H1 (cell line): ENCODE measurements at places on chromosomes 13 and 19. TPM values are rescaled to one million over a fixed set of nuclear protein-coding genes. Genes with fewer than 3 reads are reported as not detected.

DNA sequence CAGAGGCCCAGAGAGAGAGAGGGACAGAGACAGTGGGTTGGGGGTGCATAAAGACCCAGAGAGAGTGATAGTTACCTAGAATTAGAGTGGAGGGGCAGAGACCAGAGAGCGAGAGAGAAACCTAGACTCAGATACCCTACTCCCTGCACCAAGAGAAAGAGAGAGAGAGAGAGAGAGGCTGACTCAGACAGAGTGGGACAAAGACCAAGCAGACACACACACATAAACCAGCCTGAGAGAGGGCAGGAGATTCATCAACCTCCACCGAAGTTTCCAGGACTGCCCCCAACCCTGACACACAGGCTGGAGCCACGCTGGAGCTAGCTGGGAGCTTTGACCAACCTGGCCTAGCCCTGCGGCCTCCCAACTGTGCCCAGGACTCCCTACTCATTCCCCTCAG is 12.9 kb downstream of the SYT3 start:
- no peak for DNase-seq

DNA sequence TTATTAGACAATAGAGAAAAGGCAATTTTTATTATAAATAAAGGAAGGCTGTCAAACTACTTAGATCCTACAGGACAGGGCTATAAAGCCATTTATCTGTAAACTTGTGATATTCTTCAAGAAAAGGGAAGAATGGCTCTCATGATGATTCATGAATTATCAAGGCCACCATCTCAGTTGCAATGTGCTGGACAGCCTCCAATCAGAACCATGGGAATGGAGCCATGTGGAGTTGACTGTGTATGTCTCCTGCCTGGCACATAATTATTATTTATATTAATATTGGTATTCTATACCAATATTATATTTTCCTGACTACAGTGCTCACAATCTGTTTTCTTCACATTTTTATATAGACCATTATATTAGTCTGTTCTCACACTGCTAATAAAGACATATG is 560.5 kb upstream of the MIR17HG start:
- DNase-seq, result no peak

- no peak for DNase-seq
Measured at GRCh38 chr13:113813749-113814434, 50.0 kb downstream of the GAS6 start.

DNA sequence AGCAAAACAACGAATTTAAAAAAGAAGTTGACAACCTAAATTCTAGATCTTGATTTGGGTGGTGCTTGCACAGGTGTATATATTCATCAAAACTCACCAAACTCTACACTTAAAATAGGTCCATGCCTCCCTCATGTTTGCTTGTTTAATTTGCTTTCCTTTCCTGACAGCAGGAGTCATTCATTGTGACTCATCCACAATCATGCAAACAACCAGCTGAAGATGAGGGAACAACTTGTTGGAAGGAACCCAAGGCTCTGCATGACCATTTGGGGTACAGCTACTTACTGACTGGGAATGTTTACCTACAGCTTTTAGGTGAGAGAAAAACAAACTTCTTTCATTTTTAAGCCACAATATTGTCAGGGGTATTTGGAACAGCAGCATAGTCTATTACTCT is 96.6 kb downstream of the RXFP2 start:
- no peak for DNase-seq

GRCh38 chr13:54513254-54513653 is 1484.6 kb downstream of the OLFM4 start:
- no peak for DNase-seq

GRCh38 chr19:29806098-29806866 is 5.5 kb upstream of the CCNE1 start:
- no peak for DNase-seq

- no peak for DNase-seq
Measured at GRCh38 chr13:50701469-50701868, 142.0 kb downstream of the DLEU7 start.

- no peak for DNase-seq
Measured at GRCh38 chr13:71117920-71118319, 749.1 kb downstream of the DACH1 start.

DNA sequence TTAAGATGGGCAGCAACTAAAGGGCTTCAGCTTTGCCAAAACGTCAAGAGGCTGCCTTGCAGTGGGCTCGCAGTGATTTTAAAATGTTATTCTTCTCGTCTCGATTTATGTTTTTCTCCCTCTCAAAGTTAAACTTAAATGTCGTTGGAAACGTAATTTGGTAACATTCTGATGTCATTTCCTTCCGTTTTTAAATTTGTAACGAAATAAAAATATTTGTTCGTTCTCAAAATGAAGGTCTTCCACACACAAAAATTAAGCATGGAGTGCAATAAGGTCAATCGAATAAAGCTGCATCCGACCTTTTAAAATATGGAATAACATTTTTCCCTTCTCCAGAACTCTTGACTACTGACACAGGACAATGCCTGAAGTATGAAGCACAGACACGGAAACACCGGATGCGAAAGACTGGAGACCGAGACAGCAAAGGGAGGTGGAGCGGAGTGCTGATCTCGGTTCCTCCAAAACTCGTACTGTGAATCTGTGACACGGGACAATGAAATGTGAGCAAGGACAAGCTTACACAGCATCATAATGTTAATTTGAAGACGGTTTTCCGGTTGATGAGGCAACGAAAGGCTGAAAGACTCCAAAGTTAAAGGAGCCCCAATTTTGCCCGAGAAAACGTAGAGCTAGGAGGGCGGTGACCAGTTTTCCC is 850 bp downstream of the MTMR6 start:
- DNase-seq, result no peak

- no peak for DNase-seq
Measured at GRCh38 chr19:43707158-43707712, 8.6 kb upstream of the IRGC start.

- no peak for DNase-seq
Measured at GRCh38 chr13:46631179-46631542, 78.2 kb downstream of the LRCH1 start.

- DNase-seq, result peak; percentile 55
Measured at GRCh38 chr19:4369109-4369887, 25.9 kb downstream of the MPND start.

DNA sequence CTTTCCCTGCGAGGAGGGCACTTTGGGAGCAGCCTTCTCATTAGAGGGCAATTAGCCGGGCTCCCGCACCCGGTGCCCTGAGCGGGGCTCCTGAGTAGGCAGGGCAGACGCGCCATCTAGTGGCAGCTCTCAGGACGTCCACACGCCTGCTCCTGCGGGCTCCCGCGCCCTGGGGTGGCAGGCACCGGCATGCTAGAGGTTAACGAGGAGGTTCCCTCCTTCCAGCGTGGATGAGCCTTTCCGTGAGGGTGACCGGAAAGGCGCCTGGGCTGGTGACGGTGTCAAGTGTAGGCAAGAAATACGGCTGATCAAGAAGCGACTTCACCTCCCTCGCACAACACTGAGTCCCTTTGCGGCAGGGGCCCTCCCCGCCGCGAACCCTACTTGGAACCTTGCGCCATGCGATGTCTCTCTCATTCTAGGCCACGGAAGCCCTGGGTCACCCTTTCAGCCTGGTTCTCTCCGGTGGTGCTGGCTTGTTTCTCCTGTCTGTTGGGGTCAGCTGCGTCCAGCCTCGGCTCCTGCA is 67.7 kb downstream of the ALOX5AP start:
- peak; percentile 56 for DNase-seq

GRCh38 chr19:42285988-42286348 is 16.0 kb upstream of the PRR19 start:
- DNase-seq, result no peak

DNA sequence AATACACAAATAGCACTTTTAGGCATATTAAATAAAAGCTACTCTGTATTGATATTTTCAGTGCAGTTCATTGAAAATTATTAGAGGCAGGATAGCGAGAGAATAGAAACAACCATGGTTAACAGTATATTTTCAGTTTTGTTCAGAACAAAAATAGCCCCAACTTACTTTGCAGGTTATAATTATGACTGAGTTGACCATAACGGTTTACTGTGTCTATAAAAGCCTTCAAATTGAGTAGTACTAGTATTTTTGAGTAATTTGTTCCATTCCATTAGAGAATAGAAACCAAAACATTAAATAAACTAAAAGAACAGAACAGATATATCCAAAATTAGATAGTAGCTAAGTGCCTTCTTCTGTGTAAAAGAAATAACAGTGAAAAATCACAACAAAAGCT is 1108.4 kb upstream of the PCDH20 start:
- no peak for DNase-seq

GRCh38 chr13:42101821-42102585 is 53.6 kb downstream of the DGKH start:
- no peak for DNase-seq

GRCh38 chr19:35828692-35829301 is 16.2 kb upstream of the PRODH2 start:
- peak; percentile 88 for DNase-seq

DNA sequence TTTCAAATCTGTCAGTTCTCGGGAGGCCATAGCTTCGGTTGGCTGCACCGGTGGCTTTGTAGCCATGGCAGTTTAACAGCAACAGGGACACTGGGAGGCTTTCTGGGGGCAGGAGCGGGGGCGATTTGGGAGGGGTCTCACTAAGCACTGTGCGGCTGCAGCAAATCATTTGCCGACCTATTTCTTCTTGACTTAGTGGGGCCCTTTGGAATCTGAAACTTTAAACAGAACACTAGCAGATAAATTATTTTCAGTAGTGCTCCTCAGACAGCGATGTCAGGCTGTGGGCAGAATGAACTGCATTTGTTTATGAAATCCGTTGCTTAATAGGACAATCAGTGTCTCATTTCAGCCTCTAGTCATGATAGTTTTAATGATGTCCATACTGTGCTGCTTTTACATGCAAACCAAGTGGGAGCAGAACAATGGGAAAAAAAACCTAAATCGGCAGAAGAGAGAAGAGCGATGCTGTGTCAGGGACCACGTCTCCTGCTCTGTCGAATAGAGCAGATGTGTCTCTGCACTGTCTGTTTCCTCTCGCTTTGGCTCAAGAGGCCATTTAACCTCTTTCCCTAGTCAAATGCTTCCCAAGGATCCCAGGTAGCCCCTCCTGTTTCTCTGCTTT is 211.9 kb downstream of the OLFM4 start:
- no peak for DNase-seq

GRCh38 chr19:3575949-3576673 is 3.4 kb downstream of the HMG20B start:
- no peak for DNase-seq

GRCh38 chr13:74891610-74892009 is 590.4 kb downstream of the TBC1D4 start:
- DNase-seq, result no peak

DNA sequence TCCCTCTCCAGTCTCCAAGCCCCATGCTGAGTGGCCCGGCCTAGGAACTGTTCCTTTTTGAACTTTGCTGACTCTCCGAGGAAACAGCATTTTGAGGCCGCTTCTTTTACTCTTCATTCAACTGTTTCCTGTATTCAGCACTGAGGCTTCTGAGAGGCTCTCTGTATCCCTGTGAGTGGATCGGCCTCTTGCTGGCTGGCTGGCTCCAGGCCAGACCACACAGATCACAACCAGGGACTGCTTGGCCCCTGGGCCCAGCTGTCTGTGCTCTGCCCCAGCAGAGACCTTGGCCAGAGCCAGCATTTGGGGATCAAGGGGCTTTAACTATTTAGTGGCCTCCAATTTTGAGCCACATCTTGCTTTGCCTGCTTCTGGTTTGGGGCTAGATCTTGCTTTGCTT is 75.6 kb upstream of the KL start:
- DNase-seq, result no peak

- DNase-seq, result no peak
Measured at GRCh38 chr13:24911133-24911908, 147.4 kb downstream of the RNF17 start.

GRCh38 chr19:39524495-39524894 is 8.2 kb downstream of the EID2B start:
- no peak for DNase-seq

DNA sequence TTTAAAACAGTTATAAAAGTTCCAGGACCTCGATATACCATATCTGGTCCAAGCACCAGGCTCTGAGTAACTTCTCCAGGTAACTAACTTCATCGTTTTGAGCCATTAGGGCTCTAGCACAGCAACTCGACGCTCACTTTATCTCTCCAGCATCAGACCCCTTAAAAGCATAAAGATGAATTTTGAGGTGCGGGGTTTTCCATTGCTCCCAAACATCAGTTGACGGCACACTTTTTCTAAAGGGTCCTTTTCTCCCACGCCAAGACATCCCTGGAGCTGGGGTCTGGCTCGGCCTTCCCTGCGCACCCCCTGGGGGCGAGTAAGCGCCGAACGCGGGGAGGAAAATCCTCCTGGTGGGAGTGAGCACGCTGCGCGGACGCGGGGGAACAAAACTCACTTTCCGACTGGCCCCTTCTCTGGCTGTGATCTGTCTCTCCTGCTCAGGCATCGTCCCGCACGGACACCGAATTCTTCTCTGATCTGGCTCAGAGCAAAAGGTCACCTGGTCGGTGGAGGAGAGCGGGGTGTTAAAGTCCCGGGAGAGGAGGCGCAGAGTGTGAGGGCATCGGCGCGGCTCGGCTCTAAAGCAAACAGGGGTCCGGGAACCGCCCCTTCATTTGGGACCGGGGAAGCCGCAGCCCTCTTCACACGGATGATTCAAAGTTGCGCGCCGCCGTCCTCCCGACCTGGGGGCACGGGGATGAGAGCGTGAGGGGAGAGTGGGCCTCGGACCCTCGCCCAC is at the start of gene ATP7B:
TSS of gene ATP7B (minus strand) at position 561 of the 742 bp plus-strand sequence. CDS start at position 448, 113 bp downstream.
- DNase-seq, result peak; percentile 82

GRCh38 chr19:17260842-17261325 is 3.7 kb downstream of the USHBP1 start:
- peak; percentile 95 for DNase-seq

DNA sequence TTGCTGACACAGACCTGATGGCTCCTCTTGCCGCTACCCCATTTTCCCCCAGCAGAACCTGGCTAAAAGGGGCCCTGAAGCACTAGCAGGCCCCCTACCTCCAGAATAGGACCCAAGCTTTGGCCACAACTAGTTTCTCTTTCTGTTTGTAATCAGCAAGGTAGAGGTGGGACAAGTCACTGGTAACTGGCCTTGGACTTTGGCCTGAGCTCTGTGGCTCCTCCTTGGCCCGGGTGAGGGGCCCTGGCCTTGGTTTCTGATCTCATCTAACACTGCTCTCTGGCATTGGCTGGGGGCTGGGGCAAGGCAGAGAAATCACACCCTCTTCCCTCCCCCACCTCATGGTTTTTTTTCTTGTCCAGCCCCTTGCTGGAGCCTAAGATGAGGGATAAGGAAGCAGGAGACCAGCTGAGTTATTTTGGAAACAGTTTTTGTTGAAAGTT is 2.1 kb downstream of the CALM3 start:
- no peak for DNase-seq

GRCh38 chr19:4233282-4233853 is 4.0 kb downstream of the EBI3 start:
- no peak for DNase-seq

C1QTNF9B gene
- total RNA-seq, result not detected in 2 replicates

SHISA7 gene
- 0.98 and 1.0 TPM in 2 replicates for total RNA-seq

PLVAP gene
- total RNA-seq, result 0.27 TPM in 1 of 2 replicates, not detected in the other

EFNB2 gene
- total RNA-seq, result 10.3 and 12.0 TPM in 2 replicates

POLR1D gene
- total RNA-seq, result 232 TPM in 2 replicates

BICRA gene
- total RNA-seq, result 29.2 and 30.0 TPM in 2 replicates

PTGER1 gene
- total RNA-seq, result 0.38 and 0.41 TPM in 2 replicates

LENG9 gene
- 3.9 and 4.0 TPM in 2 replicates for total RNA-seq

PRX gene
- total RNA-seq, result 5.8 and 6.0 TPM in 2 replicates
